ENCODE measurements at places on chromosomes 11 and 22.
A peak's percentile ranks its signal among the peaks of the same experiment; 100 is the strongest.

GRCh38 chr22:19641254-19641982 lies 72.9 kb upstream of the SEPTIN5 start:
- no peak for DNase-seq

GRCh38 chr11:66100272-66101065 lies 30.4 kb downstream of the PACS1 start:
- DNase-seq: peak; percentile 84

DNA sequence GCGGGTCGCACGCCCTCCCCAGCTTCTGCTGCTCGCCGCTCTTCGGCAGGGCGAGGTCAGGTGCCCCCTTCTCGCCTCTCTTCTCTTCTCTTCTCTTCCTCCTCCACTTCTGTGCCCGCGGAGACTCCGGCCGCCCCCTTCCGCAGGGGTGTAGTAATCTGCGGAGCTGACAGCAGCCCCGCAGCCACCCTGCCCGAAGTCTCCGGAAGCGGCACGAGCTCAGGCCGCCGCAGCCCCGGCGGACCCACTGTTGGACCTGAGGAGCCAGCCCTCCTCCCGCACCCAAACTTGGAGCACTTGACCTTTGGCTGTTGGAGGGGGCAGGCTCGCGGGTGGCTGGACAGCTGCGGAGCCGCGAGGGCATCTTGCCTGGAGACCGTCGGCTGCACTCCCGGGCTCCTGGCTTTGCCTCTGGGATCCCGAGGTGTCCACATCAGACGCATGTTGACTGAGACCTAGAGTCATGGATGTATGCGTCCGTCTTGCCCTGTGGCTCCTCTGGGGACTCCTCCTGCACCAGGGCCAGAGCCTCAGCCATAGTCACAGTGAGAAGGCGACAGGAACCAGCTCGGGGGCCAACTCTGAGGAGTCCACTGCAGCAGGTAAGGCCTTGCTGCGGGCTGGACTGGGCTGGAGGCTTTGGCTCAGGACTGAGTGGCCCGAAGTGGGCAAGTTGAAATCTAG lies 486 bp downstream of the STIM1 start:
- DNase-seq: peak; percentile 75

- DNase-seq: no peak
Observed at GRCh38 chr22:46754110-46754799, 8.2 kb upstream of the TBC1D22A start.

- no peak for DNase-seq
Observed at GRCh38 chr11:129260750-129261149, 68.6 kb upstream of the ARHGAP32 start.

GRCh38 chr22:23689414-23689813 lies 1.4 kb upstream of the RGL4 start:
- DNase-seq: no peak

DNA sequence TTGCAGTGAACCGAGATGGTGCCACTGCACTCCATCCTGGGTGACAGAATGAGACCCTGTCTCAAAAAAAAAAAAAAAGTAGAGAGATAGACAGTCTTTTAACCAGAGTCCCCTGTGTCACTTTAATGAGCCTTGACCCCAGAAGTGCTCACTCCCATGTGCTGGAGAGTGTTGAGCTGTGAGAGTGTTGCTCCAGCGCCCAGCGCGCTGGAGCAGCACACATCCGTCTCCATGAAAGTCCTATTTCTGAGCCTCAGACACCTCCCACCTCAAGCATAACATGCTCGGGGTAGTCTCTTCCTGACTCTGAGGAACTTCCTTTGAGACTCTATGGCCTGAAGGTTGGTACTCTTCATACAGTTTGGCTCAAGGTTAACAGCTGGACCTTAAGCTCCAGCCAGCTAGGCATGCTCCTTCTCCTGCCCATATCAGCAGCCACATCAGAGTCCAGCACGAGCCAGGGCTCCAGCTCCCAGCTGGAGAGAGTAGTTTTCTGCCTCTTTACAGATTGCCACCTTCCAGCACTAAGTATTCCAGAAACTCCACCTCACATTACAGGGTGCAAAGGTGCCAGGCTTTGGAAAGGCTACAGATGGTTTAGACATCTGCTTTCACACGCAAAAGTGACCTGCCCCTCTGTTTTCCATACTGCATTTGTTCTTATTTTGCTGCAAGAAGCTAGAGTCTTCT lies 29.4 kb upstream of the UBASH3B start:
- no peak for DNase-seq

DNA sequence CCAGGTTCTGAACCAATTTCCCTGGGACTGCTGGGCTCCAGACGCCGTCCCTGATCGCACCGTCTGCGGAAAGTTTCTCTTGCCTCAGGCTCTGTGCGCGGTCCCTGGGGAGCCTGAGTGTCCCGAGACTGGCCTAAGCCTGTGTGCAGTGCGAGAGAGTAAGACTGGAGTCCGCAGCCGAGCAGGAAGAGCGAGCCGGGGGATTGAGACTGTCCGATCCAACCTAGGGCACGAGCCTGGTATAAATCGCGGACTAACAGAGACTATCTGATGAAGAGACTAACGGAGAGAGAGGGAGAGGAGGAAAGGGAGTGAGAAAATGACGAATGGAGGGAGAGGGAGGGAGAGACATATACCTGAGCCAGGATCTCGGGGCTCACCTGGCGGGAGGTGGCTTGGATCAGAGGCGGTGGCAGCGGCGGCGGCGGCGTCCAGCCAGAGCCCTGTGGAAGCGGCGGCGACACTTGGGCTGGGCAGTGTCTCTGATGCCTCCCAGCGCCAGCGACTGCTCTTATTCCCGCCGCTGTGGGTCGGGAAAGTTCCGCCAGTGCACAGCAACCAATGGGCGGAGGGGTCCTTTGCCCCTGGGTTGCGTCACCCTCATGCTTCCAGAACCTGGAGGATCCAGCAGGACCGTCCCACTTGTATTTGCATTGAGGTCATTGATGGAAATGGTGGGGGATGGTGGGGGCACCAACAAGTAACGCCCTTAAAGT lies at the start of gene CALCA:
Gene CALCA (minus strand): TSS at position 487 of the 716 bp plus-strand sequence. CDS start 1,159 bp downstream, outside the sequence.
- DNase-seq: no peak

- no peak for DNase-seq
Observed at GRCh38 chr11:24833573-24833972, 336.7 kb downstream of the LUZP2 start.

DNA sequence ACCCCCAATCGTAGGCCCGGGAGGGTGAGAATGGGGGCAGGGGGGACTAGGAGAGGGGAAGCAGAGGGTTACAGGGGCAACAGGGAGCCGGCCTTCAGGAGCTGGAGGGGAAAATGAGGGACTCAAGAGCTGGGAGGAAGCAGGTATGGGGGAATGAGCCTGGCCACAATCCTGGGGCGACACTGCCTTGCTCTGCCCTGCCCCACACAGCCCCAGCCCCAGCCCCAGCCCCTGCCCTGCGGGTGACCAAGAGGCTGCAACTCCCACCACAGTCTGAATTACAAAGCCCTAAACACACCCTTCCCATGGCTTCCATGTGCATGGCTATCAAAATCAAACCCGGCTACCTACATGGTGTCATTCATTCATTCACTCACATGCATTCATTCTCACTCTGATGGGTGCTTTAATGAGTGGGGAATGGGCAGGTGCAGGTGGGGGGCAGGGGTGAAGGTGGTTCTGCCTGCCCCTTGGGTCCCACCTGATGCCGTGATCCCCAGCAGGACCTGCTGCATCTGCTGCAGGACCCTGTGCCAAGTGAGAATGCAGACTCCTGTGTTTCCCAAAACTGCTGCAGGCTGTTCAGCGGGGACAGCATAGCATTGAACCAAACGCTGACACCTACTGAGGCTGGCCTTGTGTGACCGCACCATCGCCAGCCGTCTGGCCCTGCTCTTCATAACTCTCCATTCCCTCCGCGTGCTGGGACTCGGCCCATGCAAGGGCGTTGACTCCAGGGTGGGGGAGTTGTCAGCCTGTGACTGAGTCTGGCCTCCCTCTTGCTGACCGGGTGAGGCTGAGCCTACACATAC lies 9.5 kb upstream of the LINC01488 start:
- DNase-seq: no peak

- DNase-seq: no peak
Observed at GRCh38 chr22:46879083-46879482, 116.6 kb downstream of the TBC1D22A start.

DNA sequence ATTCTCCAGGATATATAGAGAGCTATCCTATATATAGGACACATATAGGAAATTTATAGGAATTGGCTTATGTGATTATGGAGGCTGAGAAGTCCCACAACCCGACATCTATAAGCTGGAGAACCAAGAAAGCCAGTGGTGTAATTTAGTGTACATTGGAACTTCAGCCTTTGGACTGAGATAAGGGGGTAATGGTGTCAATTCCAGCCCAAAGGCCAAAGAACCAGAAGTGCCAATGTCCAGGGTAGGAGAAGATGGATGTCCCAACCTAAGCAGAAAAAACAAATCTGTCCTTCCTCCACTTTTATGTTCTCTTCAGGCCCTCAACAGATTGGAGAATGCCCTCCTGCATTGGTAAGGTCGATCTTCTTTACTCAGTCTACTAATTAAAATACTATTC lies 25.5 kb upstream of the SMCO4 start:
- DNase-seq: no peak

- no peak for DNase-seq
Observed at GRCh38 chr11:114442536-114442935, 3.3 kb downstream of the REXO2 start.

GRCh38 chr11:104394508-104394907 lies 230.6 kb upstream of the PDGFD start:
- no peak for DNase-seq

DNA sequence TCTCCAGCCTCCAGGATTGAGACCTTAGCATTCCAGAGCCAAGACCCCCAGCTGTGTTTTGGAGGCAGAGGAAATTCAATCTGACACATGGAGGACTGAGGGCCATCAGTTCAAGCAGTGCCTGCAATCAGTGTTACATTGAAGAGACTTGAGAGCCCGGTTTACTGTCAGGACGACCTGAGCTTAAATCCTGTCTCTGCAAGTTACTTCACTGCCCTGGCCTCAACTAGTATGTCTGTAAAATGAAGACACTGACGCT lies 35.1 kb downstream of the TRIM29 start:
- DNase-seq: no peak

DNA sequence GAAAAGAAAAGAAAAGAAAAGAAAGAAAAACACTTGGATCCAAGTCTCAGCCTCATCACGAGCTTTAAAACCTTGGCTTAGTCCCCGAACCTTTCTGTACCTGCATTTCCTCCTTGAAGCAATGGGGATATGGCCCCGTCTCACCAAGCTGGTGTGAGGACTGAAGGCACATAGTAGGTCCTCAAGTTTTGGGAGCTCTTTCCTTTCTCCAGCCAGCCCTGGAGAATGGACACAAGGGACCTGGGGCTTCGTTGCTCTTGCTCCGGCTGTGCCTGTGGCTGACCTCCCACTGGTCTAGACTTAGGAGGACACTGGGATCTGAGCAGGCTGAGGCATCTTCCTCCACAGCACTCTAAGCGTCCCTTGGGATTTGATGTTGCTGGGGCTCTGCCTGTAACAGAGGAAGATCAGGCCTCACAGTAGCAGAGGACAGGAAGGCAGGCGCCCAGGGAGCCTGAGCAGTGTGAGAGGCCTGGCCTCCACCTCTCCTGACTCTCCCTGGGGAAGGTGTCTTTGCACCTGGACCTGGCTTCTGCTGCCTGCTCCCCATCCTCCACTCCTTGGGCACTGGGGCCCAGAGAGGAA lies 32.8 kb downstream of the KCNC1 start:
- no peak for DNase-seq

DNA sequence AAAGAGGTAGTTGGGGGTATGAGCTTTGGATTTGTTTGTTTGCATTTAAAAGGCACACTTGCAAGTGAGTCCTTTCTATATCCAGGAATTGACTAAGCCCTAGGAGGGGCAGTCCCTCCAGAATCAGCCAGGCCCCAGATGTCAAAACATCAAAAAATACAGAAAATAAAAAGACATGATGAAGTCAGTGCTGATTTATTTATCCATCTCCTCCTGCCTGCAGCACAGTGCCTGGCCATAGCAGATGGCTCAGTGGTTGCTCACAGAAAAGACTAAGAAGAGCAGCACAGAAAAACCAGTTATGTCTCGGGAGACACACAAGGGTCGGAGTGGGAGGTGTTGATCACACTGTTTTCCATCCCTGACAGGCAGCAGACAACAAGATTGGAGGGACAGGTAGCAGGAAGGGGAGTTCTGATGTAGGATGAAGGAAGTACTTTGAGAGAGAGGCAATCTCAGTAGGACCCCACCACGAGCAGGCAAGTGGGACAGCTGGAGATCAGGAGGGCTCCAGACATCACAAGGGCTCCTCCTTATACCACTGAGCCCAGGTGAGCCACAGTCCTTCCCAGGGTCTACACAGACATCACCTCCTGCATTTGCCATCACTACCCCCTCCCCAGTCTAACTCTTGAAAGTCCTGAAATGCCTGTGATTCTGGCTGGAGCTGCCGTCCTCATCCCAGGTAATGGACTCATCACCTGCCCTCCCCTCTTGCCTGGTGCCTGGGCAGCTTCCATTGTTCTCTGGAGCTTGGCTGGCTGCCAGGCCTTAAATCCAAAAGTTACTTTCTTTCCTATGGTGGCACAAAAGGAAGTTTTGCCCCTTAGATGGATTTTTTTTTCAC lies 32.3 kb downstream of the TMPRSS5 start:
- DNase-seq: no peak

DNA sequence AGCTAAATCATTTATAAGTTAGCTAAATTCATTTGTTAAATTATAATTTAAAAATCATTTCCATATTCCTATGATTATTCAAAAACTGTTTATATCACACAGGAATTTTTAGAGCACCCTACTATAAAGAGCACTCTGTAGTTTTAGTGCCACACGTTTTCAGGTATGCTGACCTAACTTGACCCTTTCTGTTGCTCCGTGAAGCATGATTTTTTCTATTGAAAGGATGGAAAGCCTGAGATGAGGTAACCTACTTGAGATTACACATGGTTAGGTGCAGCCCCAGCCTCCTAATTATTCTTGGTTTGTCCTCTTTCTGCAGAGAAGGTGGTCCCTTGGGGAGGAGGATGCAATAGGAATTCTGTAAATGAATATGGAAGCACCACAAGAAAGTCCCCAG lies 72.6 kb downstream of the PPFIBP2 start:
- no peak for DNase-seq

GRCh38 chr11:45041596-45041995 lies 90.9 kb upstream of the TP53I11 start:
- DNase-seq: no peak

DNA sequence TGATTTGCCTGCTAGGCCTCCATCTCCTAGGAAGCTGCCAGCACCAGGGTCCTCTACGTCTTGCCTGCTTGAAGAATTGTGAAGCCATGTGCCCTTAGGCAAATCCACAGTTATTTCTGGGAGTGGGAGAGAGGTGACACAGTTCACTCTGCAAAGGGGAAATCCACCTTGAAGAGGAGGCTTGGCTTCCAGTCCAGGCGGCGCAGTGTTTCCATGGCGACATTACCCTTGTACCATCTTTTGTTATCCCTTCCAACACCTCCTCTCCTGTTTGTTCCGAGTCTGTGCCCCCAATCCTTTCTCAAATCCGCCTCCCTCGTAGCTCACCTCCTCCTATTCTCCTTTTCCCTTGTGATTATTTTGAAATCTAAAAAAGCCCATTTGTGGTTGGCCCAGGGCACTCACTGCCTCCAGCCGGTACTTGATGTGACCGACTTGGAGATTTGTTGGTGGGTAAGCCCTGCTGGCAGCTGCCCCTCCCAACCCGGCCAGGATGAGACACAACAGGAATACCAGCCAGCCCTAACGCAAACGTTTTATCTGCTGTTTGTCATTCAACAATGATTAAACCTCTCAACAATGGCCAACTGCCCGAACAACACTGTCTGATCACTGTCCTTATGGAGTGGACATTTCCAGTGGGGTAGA lies 18.4 kb downstream of the SYT13 start:
- no peak for DNase-seq
